ENCODE measurements at places on chromosomes 6 and 20.

DNA sequence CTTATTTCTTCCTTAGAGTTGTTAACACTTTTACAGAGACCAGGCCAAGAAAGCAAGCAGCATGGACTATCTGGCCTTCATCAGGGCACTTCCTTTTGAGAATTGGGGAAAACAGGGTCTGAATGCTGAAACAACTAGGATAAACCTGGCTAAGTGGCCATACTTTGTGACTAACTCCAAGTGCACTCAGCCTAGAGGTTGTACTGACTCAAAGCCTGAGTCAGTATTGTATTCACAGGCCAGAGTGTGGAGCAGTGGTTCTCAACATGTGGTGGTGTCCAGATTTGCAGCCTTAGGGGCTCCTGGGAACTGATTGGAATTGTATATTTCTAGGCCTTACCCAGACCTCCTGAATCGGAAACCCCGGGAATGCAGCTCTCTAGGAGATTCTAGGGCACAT is 20.1 kb downstream of the SEC23B start:
- no peak for DNase-seq

DNA sequence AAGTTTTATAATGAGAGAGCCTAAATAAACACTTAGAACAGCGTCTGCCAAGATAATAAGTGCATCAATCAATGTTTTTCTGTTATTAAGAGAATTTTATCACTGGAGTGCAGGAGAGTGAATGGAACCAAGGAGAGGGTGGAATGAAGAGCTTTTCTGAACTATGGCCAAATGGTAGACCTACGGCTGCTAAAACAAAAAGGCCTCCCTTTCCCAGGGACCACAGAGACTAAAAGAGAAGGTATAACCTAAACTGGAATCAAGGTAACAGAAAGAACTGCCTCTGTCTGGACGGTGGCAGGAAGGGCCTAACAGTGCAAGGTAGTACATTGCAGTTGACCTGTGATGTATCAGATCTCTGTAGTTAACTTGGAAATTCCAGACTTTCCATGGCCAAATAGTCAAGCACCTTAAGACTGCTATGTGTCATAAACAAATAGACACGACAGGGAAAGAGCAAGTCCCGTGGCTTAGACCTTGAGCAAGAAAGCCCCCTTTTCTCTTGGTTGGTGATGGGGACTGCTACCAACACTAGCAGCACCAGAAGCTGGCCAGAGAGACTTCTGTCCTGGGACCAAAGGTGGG is 5.5 kb downstream of the CNKSR3 start:
- no peak for DNase-seq

GRCh38 chr6:108180266-108180665 is 14.4 kb downstream of the NR2E1 start:
- no peak for DNase-seq

GRCh38 chr6:6492675-6493074 is 95.8 kb upstream of the LY86 start:
- DNase-seq: no peak

- DNase-seq: peak; percentile 28
Measured at GRCh38 chr6:45420083-45420908, 42.6 kb upstream of the SUPT3H start.
